ENCODE measurements at places on chromosomes 3 and 15. TPM values are rescaled to one million over a fixed set of nuclear protein-coding genes. Genes with fewer than 3 reads are reported as not detected.

The ITIH4 gene
- 4.6 TPM for total RNA-seq

The ANKRD34C gene
- total RNA-seq: not detected

The TRPM1 gene
- not detected for total RNA-seq

The SLC38A3 gene
- not detected for total RNA-seq

The DMXL2 gene
- total RNA-seq: 0.35 TPM

The GPR160 gene
- total RNA-seq: 115 TPM

The RARB gene
- total RNA-seq: not detected

The GHSR gene
- total RNA-seq: not detected

The DAZL gene
- total RNA-seq: not detected

The PRICKLE2 gene
- total RNA-seq: 2.3 TPM

The NMD3 gene
- 53.1 TPM for total RNA-seq
